AG09319 (cell line): ENCODE measurements at places on chromosomes 13 and 19.

DNA sequence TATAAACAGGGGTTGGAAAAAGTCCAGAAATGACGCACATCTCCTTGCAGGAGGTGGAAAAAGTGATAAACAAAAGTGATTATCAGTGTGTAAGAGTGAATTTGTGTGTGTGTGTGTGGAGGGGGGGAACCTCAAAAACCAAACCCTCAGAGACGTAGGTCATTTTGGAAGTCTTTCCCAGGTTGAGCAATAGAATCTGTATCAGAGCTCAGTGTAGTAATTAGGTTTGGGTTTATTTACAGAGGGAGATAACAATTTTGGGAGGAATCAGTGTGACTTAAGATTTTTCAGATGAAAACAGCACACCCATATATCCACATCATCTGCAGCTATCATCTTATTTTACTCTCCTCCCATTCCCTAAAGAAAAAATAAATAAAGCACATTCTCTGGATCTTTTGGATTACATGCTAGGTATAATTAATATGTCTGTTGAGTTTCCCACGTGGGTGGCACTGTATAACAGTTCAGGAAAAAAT is 406.4 kb downstream of the FGF9 start:
- no peak for DNase-seq

- no peak for DNase-seq
Observed at GRCh38 chr13:114071991-114072390, 60.4 kb downstream of the RASA3 start.

GRCh38 chr19:1522061-1522460 is 1.8 kb upstream of the PLK5 start:
- DNase-seq, result no peak

- DNase-seq, result no peak
Observed at GRCh38 chr19:10045371-10045770, 32.1 kb downstream of the RDH8 start.

DNA sequence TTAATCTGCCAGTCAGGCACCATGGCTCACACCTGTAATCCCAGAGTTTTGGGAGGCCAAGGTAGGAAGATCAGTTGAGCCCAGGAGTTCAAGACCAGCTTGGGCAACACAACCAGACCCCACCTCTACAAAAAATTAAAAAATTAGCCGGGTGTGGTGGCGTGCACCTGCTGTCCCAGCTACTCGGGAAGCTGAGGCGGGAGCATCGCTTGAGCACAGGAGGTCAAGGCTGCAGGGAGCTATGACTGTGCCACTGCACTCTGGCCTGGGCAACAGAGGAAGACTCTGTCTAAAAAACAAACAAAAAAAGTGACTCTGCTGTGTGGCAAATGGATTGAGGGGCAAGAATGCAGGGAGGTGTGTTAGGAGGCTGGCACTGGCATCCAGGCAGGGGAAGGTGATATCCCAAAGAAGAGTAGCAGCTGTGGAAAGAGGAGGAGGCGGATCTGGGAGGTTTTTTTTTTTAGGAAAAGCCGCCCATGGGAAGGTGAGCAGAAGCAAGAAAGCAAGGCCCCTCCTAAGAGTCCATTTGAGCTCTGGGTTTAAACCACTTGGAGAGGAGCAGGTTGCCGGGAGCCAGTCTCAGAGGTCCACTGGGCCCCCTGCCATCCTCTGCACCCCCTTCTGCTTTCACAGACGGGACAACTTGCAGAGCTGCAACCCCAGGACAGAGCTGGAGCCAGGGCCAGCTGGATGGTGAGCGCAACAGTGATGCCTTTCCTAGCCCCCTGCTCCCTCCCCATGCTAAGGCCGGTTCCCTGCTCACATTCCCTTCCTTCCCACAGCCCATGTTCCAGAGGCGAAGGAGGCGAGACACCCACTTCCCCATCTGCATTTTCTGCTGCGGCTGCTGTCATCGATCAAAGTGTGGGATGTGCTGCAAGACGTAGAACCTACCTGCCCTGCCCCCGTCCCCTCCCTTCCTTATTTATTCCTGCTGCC is 2.1 kb downstream of the HAMP start:
- no peak for DNase-seq
